ENCODE measurements at places on chromosomes 7 and 10. TPM values are rescaled to one million over a fixed set of nuclear protein-coding genes. Genes with fewer than 3 reads are reported as not detected.

- no peak for DNase-seq
These were observed 67.6 kb downstream of the TMEM130 start for GRCh38 chr7:98802088-98802780.

THNSL1 gene
- 2.1 TPM for total RNA-seq

- no peak for DNase-seq
These were observed 116.1 kb downstream of the INSYN2A start for GRCh38 chr10:127080317-127080716.

- no peak for DNase-seq
These were observed 6.1 kb downstream of the FFAR4 start for GRCh38 chr10:93572606-93573005.

RAB19 gene
- total RNA-seq: not detected

CFAP46 gene
- 0.75 TPM for total RNA-seq

NRG3 gene
- total RNA-seq: 3.9 TPM

- DNase-seq: no peak
These were observed 8.8 kb downstream of the AKAP9 start for GRCh38 chr7:91949221-91950009.

- DNase-seq: no peak
These were observed 45.3 kb downstream of the BZW2 start for GRCh38 chr7:16691241-16691640.

SEC24C gene
- total RNA-seq: 95.5 TPM

NPC1L1 gene
- total RNA-seq: not detected

DNA sequence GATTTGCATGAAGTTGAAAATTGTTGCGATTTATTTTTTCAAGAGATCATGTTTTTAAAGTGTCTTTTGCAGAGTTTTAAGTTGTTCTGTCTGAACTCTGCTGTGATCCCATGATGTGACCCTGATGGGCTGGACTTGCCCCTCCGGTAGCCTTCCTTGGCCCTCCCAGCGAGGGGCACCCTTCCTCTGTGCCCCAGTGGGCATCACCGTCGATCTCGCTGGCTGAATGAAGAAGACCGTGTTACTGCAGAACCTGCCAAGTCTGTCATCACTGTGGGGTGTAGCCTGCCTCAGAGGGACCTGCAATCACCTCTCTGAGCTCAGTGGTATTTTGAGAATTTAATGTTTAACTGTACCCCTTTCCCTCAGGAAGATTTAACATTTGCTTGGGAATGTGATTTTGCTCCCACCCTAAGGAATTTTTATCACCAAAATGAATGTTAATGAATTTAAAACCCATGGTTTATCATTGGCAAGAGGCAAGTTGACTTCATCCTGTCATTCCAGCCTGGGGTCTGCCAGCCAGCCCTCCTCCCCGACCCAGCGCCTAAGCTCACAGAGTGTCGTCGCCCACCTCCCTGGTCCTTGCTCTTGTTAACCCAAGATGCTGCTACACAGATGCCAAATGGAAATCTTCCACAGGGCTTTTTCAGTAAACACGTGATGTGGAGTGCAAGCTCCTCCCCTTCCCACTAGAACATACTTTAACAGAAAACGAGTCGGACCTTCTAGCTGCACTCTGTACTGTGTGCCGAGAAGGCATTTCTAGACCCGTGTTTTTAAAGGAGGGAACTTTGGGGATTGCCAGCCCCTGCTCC lies 115.4 kb downstream of the NT5C2 start:
- DNase-seq: no peak

GRCh38 chr10:86773498-86773897 lies 17.1 kb downstream of the BMPR1A start:
- no peak for DNase-seq

GRCh38 chr7:2041496-2042367 lies 191.0 kb downstream of the MAD1L1 start:
- DNase-seq: no peak

HOXA7 gene
- total RNA-seq: 15.6 TPM
